ENCODE measurements at places on chromosomes 7 and 10.

DNA sequence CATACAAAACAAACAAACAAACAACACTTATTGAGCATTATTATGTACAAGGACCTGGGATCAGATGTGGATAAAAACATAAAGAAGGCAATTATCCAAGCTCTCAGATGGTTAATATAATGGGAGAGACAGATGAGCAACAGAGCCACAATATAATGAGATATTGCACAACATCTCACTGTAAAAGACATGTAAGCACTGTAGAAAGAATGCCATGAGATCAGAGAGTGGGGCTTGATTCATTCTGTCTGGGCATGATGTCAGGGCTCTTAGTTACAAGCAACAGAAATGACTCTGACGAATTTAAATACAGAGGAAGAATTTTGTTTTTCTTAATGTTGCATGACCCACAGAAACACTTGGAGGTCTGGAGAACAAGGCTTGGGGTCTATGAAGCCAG, 164.7 kb upstream of the PLXDC2 start:
- peak; percentile 59 for DNase-seq

DNA sequence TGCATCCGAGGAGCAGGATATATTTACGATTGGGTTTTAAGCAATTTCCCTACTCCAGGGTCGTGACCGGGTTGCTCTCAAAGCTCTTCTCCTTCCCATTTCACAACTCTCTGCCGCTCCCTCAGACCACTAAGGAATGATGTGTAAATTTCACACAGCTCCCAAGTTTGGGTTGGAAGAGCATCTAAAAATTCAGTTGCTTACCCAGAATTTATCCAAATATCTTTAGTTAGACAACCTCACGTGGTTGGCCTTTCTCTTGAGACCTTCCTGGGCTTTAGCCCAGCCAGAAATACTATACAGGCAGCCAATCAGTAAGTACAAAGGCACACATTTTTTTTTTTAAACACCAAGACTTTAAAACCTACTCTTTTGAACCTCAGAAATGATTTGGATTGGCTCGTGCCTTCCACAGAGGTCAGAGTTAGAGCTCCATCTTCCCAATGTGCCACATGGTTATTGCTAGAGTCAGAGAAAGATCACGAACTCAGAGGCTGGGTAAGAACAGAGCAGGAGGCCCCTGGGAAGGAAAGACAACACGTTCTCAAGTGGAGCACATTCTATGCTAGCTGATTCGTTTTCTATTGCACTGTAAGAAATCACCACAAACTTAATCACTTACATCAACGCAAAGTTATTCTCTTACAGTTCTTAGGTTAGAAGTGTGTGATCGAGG, 335.4 kb upstream of the MGMT start:
- no peak for DNase-seq

- DNase-seq, result peak; percentile 53
Observed at GRCh38 chr7:155208681-155209477, 88.8 kb upstream of the INSIG1 start.

GRCh38 chr10:72746426-72747363, 54.8 kb downstream of the MCU start:
- DNase-seq, result peak; percentile 14

DNA sequence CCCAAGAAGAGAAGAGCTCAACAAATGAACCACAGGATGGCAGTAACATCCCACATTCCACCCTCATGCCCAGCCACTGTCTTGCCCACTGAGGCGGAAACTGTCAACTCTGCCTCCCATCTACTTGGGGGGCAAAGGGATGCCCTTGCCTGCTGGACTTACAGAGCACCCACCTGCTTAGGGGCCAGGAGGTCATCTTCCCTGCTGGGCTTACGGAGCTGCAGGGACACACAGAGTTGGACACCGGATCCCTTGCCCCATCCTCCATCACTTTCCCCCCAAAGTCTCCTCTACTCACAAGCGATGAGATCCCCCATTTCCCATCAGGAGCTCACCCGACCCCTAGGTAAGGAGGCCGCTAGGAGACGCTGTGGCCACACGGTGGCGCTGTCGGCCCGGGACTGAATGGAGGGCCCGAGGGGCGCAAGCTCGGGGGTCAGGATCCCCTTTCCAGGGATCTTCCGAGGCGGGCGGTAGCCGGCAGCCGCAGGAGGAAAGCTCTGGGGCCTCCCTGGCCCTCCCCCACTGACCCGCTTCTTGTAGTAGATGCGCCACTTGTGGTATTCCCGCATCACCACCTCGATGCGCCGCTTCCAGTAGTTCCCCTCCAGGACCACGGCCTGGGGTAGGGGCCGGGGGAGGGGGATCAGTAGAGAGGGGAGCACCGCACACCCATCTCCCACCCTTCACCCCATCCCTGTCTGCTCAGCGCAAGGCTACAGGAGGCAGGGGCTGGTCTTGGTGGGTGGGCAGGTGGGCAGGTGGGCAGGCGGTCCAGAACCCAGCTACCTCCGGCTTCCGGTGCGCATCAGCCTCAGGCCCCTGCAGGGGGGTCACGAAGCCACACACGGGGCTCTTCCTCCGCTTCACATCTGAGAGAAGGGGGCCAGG, 17.3 kb downstream of the MLXIPL start:
- DNase-seq, result peak; percentile 75

GRCh38 chr7:11319491-11320274, 346.0 kb downstream of the PHF14 start:
- DNase-seq, result no peak

GRCh38 chr10:132443605-132443982, 46.6 kb downstream of the PWWP2B start:
- DNase-seq, result peak; percentile 73

GRCh38 chr7:138338361-138338760, 121.7 kb upstream of the TRIM24 start:
- no peak for DNase-seq

- no peak for DNase-seq
Observed at GRCh38 chr7:90225181-90225580, 13.6 kb downstream of the STEAP2 start.

- DNase-seq, result no peak
Observed at GRCh38 chr10:133117688-133118071, 30.0 kb downstream of the ADGRA1 start.

GRCh38 chr10:7102557-7103349, 308.1 kb downstream of the SFMBT2 start:
- no peak for DNase-seq

GRCh38 chr7:152709287-152710152, 33.6 kb upstream of the XRCC2 start:
- DNase-seq, result no peak

DNA sequence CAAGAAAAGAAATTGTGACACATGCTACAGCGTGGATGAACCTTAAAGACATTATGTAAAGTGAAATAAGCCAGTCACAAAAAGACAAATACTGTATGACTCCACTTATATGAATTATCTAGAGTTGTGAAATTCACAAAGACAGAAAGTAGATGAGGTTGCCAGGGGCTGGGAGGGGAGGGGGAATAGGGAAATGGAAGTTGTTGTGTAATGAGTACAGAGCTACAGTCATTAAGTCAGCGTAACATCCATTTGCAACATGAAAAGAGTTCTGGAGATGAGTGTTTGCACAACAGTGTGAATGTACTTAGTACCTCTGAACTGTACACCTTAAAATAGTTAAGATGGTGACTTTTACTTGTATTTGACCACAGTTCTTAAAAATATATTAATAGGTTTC, 112.1 kb upstream of the CDK1 start:
- DNase-seq, result no peak

DNA sequence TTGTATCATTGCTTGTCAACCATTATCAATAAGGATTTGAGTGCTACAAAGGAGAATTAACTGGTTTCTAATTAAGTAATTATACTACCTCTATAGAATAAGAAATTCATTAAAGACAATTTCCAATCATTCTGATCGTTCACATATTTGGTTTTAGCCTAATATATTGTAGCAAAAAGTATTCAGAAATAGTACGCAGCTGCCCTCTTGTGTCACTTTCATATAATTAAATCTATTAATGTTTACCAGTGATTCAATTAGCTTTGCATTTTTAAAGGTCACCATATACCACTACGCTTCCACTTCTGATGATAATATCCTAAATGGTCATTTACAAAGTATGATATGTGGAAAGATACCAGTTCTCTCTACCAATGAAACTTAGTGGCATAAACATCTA, 128.3 kb downstream of the NEBL start:
- no peak for DNase-seq

DNA sequence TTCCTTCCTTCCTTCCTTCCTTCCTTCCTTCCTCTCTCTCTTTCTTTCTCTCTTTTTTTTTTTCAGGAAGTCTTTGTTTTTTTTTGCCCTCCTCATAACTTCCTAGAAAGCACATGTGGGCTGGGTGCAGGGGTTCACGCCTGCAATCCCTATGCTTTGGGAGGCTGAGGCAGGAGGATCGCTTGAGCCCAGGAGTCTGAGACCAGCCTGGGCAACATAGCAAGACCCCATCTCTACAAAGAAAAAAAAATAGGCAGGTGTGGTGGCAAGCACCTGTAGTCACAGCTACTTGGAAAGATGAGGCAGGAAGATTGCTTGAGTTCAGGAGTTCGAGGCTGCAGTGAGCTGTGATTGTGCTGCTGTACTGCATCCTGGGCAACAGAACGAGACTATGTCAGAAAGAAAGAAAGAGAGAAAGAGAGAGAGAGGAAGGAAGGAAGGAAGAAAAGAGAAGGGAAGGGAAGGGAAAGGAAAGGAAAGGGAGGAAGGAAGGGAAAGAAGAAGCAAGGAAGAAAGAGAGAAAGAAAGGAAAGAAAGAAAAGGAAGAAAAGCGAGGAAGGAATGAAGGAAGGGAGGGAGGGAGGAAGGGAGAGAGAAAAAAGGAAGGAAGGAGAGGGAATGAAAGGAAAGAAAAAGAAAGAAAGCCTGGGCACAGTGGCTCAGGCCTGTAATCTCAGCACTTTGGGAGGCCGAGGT, 13.5 kb upstream of the BAIAP2L1 start:
- DNase-seq, result no peak

Data from AG08395 (cell line).